NCI-H69 (cell line): ENCODE measurements at places on chromosomes 7 and 10.
A peak's percentile ranks its signal among the peaks of the same experiment; 100 is the strongest.

DNA sequence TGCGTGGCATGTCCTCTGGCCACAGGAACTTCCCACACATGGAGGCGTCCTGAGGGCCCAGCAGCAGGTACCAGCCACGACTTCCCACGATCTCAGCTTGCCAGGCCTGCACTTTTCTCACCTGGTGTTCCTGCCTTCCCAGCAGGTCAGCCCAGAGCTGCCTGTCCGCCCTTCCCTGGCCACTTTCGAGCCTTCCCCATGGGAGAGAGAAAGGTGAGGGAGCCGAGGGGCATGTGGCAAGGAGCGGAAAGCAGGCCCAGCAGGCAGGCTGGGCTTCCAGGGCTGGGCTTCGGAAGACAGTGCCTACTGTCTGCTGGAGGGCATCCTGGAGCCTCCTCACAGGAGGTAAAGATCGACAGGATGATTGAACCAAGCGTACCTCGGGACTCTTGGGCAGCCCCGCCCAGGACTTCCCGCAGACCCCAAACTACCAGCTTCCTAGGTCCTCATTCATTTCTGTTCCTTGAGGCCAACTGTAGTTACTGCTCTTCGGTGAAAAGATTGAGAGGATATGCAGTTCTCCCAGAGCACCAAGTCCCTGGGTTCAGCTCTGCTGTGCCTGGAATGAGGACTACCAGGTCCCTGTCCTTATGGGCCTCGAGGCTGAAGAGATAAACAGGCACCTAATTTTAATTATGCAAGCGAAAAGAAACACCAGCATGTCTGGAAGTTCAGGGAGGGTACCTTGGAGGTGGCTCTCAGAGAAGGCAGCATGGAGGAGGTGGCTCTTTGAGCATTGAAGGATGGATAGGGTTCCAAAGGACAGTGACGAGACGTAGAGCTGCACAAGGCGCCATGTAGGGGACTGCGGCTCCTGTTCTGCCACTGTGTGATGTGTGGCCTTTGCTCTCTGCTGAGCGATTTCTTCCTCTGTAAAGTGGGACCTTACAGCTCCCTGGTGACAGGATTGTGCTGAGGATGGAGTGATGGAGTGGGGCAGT lies 87.8 kb downstream of the ZMIZ1 start:
- no peak for DNase-seq

DNA sequence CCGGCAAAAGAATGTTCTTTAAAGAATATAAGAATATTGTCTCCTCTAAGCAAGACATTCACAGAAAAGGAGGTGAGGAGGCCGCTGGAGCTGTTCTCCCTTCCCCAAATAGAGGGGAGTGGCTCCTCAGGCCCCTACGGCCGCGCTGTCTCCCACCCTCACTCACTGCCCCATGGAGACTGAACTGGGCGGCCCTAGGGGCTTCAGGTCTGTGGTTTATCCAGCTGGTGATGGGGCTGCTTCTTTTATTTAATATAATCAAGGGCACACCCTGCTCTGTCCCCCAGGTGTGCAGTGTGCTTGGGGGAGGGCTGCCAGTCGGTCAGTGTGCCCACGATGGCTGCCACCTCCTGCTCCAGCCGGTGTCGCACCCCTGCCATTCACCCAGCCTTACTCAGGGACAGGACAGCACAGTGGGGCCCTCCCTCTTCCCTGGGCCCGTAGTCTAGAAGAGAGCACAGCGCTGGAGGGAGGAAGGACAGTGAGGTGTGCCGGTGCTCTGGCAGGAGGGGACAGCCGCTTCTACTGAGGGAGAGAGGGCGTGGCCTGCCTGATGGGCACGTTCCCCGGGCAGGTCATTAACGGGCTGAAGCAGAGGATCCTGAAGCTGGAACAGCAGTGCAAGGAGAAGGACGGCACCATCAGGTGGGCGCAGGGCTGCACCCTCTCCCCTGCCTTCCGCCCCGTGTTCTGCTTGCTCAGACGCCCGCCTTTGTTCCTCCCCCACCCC lies 23.4 kb downstream of the IQCE start:
- DNase-seq: peak; percentile 44

DNA sequence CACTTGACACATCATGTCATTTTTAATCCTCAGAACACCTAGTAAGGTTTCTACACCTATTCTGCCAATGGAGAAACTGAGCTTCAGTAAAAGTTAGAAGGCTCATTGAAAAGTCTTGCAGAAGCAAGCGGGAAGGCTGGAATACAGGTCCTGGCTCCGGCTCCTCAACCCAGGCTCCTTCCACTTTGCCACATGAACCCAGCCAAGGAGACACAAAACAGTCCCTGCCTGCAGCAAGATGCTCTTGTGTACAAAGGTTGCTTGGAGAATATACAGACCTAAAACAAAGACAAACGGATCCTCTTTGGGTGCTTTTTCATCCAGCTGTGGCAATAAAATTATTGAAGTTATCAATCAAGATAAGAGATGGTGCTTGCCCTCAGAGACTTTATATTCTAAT lies 106.8 kb downstream of the SORBS1 start:
- DNase-seq: no peak

GRCh38 chr10:110491346-110491745 lies 6.4 kb upstream of the DUSP5 start:
- no peak for DNase-seq

DNA sequence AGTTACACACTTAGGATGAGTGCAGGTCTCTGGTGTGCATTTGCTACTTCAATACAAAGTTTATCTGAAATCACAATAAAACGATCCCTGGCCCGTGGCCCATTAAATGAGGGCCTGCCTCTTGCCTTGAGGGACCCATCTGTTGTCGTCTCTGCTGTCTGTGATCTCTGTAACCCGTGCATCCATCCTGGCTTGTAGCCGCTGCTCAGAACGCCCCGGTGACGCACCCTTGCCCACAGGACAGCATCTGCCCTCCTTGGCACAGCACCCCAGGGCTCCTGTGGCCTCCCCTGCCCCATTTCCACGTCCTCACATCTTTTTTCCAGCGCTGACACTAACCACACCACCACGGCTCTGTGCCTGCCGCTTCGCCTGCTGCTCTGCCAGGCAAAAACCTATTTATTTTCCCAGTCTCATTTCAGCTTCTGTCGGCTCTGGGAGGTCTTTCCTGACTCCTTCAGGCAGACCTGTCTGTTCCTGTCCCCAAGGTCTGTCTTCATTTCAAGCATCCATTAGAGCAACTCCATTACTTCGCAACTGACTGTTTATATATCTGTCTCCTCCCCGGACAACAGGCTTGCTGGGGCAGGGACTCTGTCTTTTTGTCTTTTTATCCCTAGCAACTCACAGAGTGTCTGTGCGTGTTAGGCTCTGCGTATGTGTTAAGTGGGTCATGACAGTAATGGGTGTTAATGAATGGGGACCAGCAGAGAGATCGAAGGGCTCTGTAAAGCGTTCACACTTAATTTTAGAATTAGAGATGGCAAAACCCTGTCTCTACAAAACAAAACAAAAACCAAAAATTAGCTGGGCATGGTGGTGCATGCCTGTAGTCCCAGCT lies 16.4 kb downstream of the CARD11 start:
- no peak for DNase-seq

- DNase-seq: no peak
Observed at GRCh38 chr7:92289321-92289720, 43.5 kb downstream of the ANKIB1 start.

- peak; percentile 75 for DNase-seq
Observed at GRCh38 chr7:77727527-77727926, 31.3 kb downstream of the RSBN1L start.

DNA sequence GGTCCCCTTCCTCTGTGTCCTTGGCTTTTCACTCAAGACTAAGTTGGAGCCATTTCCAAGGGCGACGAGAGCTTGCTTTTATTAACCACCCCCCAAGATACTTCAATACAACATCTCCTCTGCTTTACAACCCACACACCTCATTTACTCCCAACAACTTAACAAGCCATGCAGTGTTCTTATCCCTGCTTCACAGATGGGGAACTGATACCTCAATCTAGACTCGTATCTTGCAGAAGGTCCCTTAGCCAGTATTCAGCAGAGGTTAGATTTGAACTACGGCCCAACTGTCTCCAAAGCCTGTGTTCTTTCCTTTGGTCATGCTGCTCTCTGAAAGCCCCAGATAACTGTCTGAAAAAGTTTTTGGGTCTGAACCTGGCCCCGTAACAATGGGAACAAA lies 444.8 kb downstream of the GRID1 start:
- DNase-seq: peak; percentile 28

- DNase-seq: no peak
Observed at GRCh38 chr7:100983451-100984187, 14.3 kb downstream of the MUC12 start.

DNA sequence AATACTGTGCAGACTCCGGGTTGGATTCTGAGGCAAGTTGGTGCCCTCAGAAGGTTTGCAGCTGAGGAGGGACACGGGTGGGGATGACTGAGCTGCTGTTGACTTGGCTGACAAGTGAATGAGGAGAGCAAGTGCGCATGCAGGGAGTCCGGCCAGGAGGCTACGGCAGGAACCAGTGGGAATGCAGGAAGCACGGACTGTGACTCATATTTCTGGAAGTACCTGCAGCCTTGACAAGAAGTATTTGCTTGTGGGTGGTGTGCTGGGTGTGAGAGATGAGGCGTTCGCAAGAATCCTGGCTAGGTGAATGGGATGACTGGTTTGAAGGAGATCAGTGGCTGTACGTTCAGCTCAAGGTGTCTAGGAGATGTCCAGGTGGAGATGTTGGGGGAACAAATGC lies 30.8 kb upstream of the FXYD4 start:
- no peak for DNase-seq

DNA sequence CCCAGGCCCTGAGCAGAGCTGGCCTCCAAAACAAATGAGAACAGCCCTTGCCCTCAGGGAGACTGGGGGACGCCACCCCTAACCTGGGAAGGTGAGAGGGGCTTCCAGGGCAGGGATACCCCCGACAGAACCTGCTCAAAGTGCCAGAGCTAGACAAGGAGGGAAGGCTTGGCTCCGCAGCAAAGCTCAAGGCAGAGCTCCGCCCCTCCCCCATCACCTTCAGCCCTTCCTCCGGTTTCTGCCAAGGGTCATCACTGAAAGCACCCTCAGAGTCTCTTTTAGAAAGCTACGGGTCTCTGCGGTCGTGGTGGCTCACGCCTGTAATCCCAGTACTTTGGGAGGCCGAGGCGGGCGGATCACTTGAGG lies 73.4 kb upstream of the CUX1 start:
- DNase-seq: peak; percentile 37

DNA sequence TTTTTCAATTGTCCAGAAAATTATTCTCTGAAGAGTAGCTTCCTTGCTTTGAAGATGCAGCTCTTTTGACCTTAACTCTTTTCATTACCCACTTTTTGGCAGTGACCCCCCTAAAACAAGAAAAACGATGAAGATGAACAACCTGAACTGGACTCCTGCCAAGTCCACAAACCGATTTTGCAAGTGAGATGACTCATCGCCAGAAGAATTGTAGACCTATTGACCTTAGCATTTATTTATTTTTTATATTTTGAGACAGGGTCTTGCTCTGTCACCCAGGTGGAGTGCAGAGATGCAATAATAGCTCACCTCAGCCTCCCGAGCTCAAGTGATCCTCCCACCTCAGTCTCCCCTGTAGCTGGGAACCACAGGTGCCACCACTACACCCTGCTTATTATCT lies 859.2 kb downstream of the GATA3 start:
- DNase-seq: no peak

DNA sequence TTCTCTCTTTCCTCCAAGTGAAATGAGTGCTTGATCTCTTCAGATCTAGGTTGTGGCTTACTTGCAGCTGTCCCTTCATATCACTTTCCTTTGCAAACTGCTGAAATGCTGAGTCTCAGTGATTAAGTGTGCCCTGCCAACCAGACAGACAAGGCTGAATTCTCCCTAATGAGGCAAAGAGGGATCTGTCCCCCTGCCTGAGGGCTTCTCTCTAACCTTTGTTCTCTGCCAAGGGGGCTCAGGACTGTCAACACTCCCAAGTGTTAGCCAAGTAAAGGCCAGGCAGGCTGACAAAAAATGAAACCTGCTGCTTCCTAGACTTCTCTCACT lies at the start of gene MSS51:
TSS of gene MSS51 (minus strand) at position 24 of the 330 bp plus-strand sequence. CDS start 5,277 bp downstream, outside the sequence.
- DNase-seq: peak; percentile 92

GRCh38 chr10:15346440-15347141 lies 24.5 kb downstream of the FAM171A1 start:
- DNase-seq: no peak

DNA sequence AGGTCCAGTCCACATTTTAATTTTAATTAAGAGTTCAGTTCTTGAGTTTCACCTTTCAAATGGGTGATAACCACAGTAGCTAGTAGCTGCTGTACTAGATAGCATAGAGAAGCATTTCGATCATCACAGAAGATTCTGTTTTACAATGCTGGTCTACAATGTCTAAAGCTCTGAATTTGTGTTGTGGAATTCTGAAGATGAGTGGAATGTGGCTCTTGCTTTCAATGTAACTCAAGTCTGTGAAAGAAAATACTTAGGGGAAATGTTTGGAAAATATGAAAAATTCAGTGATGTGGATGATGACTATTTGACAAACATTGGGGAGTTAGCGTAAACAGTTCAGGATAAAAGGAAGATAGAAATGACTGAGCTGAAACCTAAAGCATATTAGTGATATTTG lies 139.4 kb downstream of the GNAT3 start:
- no peak for DNase-seq

DNA sequence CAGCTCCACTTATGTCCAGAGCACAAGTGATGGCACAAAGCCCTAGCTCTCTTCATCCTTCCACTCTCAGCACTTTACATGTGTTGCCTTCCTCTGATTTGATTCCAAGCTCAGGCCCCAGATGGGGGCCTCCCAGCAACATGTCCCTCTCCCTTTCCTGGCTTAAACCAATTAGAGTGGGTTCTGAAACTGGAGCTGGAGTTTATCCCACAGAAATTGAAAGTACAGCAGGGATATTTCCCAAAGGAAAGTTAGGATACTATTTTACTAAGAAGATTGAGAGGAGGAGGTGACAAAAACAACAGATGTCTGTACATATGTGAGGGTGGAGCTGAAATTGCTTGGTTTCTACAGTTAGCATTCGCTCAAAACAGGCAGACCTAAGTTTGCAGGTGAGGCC lies 724.6 kb downstream of the AUTS2 start:
- DNase-seq: peak; percentile 64

- DNase-seq: no peak
Observed at GRCh38 chr10:74213019-74213418, 62.0 kb downstream of the ADK start.

DNA sequence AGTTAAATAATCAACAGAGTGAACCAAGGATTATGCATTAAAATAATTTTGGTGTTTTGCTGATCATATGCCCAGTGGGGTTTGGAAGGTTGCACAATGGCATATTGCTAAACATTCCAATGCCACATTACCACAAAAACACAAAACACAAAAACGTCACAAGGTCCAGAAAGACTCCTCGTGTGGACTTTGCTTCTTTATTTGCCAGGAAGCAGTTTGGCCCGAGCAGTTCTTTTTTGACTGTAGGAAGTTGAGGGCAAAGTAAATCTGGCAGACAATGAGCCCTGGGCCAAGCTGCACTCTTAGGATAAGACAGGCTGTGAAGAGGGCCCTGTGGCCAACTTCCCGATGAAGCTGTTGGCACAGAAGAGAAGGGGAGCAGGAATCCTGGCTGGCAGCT lies 39.2 kb upstream of the SLC35B4 start:
- no peak for DNase-seq

- peak; percentile 95 for DNase-seq
Observed at GRCh38 chr10:116961406-116962251, 43.4 kb downstream of the SHTN1 start.

- DNase-seq: peak; percentile 85
Observed at GRCh38 chr7:8365499-8366110, 67.8 kb upstream of the NXPH1 start.
